ENCODE measurements at places on chromosomes 6 and 20. TPM values are rescaled to one million over a fixed set of nuclear protein-coding genes. Genes with fewer than 3 reads are reported as not detected.

CCND3 gene
- 42.3 TPM for total RNA-seq

POM121L2 gene
- total RNA-seq, result not detected

GRCh38 chr6:54624779-54625178, 221.8 kb upstream of the FAM83B start:
- no peak for DNase-seq

DNA sequence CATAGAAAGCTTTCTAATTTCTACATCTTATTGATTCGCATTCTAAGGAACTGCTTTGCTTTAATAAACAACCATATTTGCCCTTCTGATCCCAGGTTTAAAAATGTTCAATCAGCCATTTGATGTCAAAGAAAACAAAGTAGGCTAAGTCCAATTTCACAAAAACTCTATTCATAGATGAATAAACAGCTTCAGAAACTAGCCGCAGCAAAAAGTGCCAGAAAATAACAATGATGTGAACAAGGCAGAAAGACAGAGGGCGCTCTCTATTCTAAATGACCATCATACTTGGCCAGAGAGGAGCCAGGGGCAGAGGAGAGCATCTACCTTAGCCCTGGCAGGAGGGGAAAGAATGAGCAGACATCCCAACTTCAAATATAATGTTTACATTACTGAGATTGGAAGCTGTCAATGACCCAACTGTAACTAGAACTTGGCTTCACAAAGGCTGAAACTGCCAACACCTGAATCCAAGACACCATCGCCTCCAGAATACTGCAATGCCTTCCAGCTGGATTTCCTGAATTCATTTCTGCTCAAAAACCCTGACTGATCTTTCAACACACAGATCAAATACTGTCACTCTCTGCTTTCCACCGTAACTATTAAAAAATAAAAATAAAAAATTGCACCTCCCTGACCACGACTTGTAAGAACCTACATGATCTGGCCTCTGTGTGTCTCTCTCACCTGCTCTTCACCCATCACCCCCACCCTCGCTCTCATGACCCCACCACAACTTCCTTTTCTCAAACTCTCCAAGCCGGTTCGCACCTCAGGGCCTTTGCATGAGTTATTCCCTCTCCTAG, 9.5 kb downstream of the CNKSR3 start:
- DNase-seq, result no peak

DNA sequence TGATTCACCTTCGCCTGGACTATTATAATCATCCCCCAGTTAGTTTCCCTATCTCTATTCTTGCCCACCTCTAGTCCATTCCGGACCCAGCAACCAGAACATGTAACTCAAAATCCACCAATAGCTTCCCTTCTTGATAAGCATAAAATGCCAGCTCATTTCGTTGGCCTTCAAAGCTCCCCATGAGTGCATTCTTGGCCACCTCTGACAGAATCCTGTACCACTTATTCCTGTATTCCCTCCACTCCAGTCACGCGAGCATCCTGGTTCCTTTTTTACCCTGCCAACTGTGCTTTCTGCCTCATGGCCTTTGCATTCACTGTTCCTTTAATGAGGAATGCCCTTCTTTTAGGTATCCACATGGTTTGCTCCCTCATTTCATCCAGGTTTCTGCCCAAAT, 36.7 kb downstream of the CYP24A1 start:
- DNase-seq, result no peak

PREP gene
- total RNA-seq, result 19.0 TPM

GRCh38 chr6:137013738-137014602, 30.8 kb downstream of the IL20RA start:
- DNase-seq, result peak; percentile 59

DNA sequence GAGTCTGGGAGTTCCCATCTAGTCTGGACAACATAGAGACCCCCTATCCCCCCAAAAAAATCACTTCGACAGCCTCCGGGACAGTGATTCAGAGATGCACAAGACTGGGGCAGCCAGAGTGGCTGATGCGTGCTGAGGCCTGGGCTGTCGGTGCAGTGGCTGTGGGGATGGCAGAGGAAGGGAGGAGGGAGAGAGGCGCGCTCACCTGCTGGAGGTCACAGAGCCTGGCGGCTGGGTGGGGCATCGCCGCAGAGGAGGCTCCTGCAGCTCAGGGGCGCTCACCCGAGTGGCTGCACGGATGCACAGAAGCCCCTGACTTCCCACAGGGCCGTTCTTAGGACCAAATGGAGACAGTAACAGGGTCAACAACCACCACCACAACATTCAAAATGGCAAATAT, 182.8 kb downstream of the SMOC2 start:
- DNase-seq, result no peak

DNA sequence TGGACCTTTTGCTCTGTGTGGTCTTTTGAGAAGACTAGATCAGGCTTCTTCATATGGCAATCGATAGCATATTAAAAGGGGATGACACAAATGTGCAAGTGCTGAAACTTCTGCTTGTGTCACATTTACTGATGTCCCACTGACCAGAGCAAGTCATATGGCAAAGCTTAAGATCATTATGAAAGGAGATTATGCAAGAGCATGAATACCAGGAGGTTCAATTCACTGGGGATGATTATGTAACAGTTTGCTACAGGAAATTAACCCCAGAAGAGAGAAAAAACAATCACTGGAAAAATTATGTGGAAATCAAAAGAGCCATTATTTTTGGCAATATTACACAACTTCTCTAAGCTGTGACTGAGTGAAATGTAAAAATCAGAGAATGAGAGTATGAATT, 13.7 kb upstream of the PRDM13 start:
- DNase-seq, result peak; percentile 62

RSPO3 gene
- 0.32 TPM for total RNA-seq

- DNase-seq, result peak; percentile 96
Observed at GRCh38 chr6:13407709-13408695, 79.4 kb downstream of the GFOD1 start.

RARS2 gene
- 42.5 TPM for total RNA-seq

GRCh38 chr6:82553863-82554531, 190.4 kb downstream of the TPBG start:
- DNase-seq, result peak; percentile 8

ELOVL4 gene
- total RNA-seq, result 9.1 TPM

SRSF3 gene
- total RNA-seq, result 462 TPM

DNA sequence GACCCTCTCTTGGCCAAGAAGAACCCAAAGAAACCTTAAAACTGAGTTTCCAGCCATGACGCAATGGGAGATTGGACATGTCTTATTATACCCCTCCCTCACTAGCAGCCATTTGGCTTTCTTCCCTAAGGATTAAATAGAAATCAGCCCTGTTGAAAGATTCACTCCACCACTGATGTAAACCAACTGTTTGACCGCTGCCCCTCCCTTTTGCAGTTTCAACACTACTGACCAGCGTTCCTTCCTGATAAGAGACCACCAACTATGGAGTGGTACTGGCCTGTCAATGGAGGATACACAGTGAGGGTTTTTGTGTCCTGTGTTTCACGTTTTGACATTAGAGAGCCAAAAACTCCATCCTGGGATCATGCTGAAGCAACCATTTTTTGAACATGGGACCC, 53.2 kb upstream of the CD2AP start:
- peak; percentile 84 for DNase-seq

DNA sequence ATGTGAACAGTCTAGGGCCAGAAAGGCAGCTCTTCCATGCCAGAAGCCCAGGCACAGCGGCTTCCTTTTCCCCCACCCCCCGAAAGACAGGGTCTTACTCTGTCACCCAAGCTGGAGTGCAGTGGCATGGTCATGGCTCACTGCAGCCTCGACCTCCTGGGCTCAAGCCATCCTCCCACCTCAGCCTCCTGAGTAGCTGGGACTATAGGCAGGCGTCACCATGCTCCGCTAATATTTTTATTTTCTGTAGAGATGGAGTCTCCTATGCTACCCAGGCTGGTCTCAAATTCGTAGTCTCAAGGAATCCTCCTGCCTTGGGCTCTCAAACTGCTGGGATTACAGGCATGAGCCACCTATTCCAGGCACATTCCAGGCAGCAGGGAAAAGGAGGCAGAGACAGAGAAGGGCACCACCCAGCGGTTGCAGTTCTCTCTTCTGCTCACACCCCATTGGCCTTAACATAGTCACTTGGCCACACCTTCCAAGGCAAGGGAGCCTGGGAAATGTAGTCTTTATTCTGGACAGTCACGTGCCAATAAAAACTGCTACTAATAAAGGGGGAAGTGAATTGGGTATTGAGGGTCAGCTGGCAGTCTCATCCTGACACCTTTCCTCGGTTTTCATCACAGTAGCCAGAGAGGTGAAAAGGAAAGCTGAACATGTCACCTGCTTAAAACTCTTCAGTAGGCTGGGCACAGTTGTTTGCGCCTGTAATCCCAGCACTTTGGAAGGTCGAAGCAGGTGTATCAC, 205.9 kb downstream of the ZMYND8 start:
- DNase-seq, result peak; percentile 79

DNA sequence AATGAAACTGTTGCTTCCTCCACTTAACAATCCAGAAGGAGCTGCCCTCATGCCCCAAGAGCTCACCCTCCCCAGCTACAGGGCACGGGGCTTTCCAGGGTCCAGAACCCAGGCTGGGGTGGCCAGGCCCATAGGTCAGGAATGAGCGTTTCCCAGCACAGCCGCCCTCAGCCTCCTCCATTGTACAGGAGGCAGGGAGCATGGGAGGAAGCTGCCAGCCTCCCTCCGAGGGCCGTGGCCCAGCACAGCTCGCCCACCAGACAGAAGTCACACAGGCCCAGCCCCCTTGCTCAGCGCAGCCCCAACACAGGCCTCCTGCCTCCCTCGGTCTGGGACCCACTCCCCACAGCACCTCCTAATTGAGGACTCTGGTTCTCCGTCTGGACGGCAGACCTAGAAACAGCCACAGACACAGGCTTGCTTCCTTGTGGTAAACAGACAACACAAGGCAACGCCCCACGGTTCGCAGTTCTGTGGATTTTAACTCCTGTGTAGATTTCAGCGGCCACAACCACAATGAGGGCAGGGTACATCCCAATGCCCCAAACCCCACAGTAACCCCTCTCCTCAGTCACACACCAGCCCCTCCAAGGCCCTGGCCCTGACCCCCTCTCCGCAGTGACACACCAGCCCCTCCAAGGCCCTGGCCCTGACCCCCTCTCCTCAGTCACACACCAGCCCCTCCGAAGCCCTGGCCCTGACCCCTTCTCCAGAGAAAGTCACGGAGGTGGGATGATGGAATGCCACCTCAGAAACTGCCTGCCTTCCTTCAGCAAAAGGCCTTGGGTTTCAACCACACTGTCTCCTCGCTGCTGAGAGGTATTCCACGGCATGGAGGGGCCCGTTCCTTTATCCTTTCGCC, 173.5 kb downstream of the DLL1 start:
- no peak for DNase-seq

FAM83C gene
- total RNA-seq, result not detected

- no peak for DNase-seq
Observed at GRCh38 chr6:4922488-4923037, 81.3 kb downstream of the RPP40 start.

- no peak for DNase-seq
Observed at GRCh38 chr20:49419785-49420184, 62.7 kb downstream of the KCNB1 start.

- peak; percentile 69 for DNase-seq
Observed at GRCh38 chr6:111573131-111573883, 32.4 kb downstream of the TRAF3IP2 start.

WFDC2 gene
- not detected for total RNA-seq

DNA sequence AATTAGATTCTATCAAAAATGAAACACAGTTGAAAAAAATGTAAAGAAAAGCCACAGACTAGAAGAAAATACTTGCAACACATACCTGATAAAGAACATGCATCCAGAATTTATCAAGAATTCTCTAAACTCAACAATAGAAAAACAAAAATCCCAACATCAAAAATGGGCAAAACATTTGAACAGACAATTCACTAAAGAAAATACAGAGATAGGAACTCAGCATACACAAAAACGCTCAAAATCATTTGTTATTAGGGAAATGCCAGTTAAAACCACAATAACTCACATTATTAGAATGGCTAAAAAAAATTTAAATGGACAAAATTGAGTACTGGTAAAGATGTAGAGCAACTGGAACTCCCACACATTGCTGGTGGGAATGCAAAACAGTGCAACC, 311.0 kb upstream of the PRDM1 start:
- no peak for DNase-seq

EEF1A2 gene
- 0.43 TPM for total RNA-seq

- DNase-seq, result peak; percentile 19
Observed at GRCh38 chr6:17015144-17015543, 86.7 kb upstream of the STMND1 start.
